Right cardiac atrium (tissue), 5 donors: ENCODE measurements at places on chromosomes 2 and 18. TPM values are rescaled to one million over a fixed set of nuclear protein-coding genes. Genes with fewer than 3 reads are reported as not detected.

DNA sequence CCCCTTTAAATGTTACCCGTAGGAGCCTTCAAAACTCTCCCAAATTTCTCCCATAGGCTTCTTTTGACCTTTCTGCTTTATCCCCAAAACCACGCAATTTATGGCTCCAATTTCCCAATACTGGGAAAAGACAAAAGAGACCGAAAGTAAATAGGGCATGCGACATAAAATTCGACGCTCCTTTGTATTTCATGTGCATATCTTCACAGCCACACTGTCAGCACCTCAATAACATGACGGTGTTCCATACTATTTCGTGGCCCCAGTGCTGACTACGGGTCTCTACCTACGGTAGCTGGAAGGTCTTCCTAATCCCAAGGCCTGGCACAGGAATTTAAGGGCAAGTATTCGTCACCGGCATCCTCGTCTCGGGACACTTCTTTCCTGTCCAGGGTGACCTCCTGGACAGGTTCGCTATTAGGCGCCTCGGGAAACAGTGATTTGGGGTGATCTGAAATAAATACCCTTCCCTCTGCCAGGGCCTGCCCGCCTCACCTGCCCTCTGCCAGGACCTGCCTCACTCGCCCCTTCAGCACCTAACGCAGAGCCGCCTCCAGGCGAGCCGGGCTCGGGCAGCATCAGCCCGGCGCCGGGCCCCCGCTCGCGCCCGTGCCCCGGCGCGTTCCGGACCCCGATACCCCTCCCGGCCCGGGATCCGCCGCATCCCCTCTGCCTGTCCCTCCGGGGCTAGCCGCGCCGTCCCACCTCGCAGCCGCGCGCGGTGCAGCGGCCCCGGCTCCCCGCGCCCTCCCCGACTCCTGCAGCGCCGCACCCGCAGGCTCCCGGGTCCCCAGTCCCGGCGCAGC, 680 bp downstream of the DTNB start:
- DNase-seq, result peak; percentile 44

- no peak for DNase-seq
Measured at GRCh38 chr2:238873841-238874240, 26.0 kb downstream of the TWIST2 start.

DNA sequence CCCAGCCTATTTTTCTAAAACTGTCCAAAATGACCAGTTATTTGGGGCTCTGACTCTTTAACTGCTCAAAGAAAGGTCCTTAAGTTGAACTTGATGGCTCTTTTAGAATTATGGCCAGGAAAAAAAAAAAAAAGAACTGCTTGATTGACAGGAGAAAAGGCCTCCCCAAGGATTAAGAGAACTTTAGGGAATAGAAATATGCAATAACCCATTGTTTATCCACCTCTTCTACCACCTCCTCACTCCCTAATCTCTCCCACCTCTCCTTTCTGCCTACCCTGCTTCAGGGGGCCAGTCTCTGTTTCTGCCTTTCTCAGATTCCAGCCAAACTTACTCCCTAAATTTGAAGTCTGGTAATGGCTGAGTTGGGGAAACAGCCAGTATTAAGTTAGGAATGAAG, 5.7 kb upstream of the STRN start:
- no peak for DNase-seq

GRCh38 chr2:54902763-54903162, 147.5 kb downstream of the RTN4 start:
- DNase-seq, result no peak

CXCR2 gene
- polyA plus RNA-seq, result 0.09 TPM

DNA sequence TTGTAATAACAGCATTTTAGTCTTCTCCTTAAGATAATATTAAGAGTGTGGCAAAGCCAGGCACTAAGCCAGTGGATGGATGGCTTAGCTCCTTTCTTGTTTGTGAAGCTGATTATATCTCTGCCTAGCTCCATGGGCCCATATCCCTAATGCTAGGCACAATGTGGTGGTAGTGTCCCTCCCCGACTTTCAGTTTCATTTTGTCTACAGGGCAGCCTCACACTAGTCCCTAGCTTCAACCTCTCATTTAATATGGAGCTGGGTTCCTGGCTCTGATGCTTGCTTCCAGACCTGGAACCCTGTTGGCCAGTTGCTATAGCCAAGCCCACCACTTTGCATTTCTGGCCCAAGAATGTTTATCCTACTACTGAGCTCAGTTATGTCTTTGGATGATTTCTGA, 437.0 kb upstream of the MEIS1 start:
- DNase-seq, result no peak

- DNase-seq, result peak; percentile 77
Measured at GRCh38 chr2:105671156-105671555, 73.6 kb upstream of the NCK2 start.

DNA sequence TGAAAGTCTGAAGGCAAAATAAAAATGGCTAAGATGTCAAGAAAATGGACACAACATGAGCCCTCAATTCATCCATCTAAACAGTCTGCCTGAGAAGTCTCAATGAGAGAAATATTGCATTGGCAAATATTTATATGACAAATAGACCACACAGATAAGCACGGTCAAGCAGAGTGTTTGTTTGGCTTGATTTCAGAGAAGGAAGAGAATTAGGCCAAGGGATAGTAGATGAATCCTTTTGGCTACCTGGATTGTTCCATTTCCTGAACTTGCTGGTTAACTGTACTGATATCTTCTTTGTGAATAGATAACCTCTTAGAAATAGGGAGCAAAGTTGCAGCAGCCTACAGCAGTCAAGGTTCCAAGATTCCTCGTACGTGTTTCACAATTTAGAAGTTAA, 129.6 kb downstream of the RBMS1 start:
- no peak for DNase-seq

DNA sequence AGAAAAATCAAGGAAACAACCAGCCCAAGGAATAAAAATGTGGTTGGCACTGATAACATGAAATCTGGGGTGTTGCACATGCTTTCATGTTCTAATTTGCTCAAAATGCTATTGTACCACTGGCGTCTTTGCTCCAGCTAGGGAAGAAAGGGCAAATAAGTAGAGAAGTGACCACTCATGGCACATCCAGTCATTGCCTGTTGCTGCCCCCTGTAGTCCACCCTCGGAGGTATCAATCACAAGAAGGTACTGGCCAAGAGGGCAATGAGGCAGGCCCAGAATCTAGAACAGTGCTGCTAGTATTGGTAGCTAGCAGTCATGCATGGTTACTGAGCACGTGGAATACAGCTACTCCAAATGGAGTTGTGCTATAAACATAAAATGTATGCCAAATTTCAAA, 213.4 kb downstream of the CDCA7 start:
- no peak for DNase-seq

DNA sequence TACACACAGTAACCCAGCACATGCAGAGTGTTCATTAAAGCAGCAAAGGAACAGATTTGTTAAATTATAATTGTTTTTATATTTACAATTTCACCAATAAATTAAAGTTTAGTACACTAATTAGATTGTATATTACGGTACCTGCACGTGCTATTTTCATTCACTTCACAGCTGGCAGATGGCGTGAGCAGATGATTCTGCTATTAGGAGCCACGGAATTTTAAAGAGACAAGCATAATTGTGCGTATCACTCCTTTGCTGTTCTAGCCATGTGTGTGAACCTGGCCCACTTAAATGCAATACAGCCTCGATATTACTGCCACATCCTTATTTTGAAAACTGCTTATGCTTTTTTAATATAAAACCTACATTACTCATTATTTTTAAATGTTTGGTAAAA, 332.8 kb upstream of the SOX11 start:
- no peak for DNase-seq

GRCh38 chr2:68344031-68344430, 21.1 kb upstream of the PLEK start:
- DNase-seq, result no peak

TDRD15 gene
- not detected for polyA plus RNA-seq

TMEM163 gene
- 7.1 TPM for polyA plus RNA-seq

WIPF1 gene
- 12.2 TPM for polyA plus RNA-seq

POMC gene
- polyA plus RNA-seq, result 13.2 TPM

DNA sequence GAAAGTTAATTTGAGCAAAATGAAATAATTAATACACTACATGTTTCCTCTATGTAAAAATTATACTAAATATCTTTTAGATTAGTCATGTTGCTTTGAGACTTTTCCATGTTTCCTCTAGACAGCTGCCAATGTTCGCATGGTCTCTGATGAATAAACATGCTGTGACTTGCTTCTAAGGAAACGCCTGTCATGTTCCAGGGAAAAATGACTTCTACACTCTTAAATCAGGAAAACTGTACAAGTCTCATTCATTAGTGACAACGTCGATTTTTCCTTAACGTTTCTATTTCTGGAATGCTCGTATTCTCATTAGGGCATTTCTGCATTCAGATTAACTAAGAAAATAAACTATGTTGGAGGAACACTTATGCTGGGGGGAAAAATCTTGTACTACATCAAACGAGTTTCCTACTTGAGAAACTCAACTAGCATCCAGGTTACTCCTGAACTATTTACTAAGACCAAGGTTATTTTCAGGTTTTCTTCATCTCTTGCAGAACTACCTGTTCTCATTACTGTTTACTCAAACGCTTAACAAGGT, 1.6 kb downstream of the COBLL1 start:
- no peak for DNase-seq

AQP12A gene
- polyA plus RNA-seq, result not detected

GRCh38 chr2:24626131-24626530, 135.1 kb downstream of the NCOA1 start:
- DNase-seq, result no peak

RTP5 gene
- polyA plus RNA-seq, result 0.05 TPM

- no peak for DNase-seq
Measured at GRCh38 chr2:33839791-33840190, 240.7 kb upstream of the FAM98A start.

DNA sequence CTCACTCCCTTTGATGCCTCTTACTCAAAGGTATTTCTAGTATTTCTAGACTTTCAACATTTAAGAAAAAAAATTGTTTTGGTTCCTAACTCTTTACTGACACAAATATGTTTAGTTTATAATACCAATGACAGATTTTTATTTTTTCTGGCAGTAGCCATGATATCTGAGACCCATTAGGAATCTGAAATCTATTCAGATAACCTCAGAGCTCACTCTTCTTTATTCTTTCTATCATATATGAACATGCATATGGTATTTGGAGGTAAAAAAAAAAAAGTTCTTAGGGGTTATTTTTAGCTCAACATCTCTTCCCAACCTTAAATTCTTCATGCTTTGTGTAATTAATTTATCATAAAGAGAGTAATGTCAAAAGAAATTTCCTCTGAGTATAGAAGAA, 465.5 kb downstream of the CDH2 start:
- DNase-seq, result no peak

- DNase-seq, result no peak
Measured at GRCh38 chr2:79971807-79972206, 332.7 kb downstream of the LRRTM1 start.

DNA sequence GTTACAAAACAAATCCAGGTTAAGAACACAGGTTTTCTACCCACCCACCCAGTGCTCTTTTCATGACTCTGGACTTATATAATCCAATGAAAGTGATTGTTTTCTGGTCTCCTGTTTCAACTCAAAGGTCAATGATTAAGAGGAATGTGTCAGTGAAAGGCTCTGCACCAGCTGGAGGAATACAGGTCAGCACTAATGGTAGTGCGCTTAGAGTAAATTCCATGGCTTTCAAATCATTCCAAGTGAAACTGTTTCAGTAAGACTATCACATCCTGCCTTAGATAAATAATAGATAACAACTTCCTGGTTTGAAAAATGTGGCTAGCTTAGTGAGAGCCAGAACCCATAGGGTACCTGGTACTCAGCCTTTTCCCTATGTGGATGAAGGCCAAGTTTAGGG, 47.8 kb downstream of the SLC9A4 start:
- DNase-seq, result no peak

DNA sequence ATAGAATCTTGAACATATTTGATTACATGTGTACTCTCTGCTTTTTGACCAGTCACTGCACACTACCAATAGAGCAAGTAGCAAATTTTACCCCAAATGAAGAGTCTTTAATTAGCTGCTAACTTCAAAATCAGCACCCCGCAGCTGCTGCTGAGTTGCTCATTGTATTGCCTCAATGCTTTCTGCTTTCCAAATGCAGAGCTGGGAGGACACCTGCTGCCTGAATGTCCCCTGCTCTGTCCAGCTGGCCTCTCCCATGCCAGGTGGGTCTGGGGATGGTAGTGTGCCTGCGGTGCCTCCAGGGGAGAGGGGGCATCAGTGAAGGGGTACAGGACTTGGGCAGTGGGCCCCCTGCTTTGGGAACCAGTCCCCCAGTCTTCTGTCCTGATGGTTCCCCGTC, 184.8 kb downstream of the PRKCE start:
- DNase-seq, result no peak

SGPP2 gene
- polyA plus RNA-seq, result 4.7 TPM

- no peak for DNase-seq
Measured at GRCh38 chr2:239588451-239589269, 187.8 kb upstream of the HDAC4 start.

CBLN2 gene
- 0.11 TPM for polyA plus RNA-seq

PFN4 gene
- 2.8 TPM for polyA plus RNA-seq

GRCh38 chr2:15492773-15493325, 68.3 kb downstream of the NBAS start:
- no peak for DNase-seq

DNA sequence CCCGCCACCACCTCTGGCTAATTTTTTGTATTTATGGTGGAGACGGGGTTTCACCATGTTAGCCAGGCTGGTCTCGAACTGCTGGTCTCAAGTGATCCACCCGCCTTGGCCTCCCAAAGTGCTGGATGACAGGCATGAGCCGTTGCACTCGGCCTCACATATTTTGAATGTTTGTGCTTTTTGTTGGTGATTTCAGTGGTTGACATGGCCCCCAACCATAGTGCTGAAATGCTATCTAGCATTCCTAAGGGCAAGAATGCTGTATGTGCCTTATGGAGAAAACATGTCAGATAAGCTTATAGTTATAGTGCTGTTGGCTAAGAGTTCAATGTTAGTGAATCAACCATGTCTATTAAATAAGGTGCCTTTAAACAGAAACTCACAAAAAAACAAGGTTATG, 8.9 kb downstream of the ZAP70 start:
- no peak for DNase-seq

CXXC1 gene
- polyA plus RNA-seq, result 34.2 TPM

GRCh38 chr18:25517881-25518715, 166.1 kb upstream of the ZNF521 start:
- no peak for DNase-seq

REG3G gene
- polyA plus RNA-seq, result not detected

GRCh38 chr2:32135409-32135808, 30.3 kb upstream of the SLC30A6 start:
- DNase-seq, result no peak

CFC1 gene
- polyA plus RNA-seq, result 0.25 TPM

SPATA3 gene
- polyA plus RNA-seq, result not detected

- no peak for DNase-seq
Measured at GRCh38 chr2:65264821-65265670, 37.4 kb downstream of the ACTR2 start.

GRCh38 chr2:223215254-223215516, 163.2 kb downstream of the KCNE4 start:
- DNase-seq, result no peak

DNA sequence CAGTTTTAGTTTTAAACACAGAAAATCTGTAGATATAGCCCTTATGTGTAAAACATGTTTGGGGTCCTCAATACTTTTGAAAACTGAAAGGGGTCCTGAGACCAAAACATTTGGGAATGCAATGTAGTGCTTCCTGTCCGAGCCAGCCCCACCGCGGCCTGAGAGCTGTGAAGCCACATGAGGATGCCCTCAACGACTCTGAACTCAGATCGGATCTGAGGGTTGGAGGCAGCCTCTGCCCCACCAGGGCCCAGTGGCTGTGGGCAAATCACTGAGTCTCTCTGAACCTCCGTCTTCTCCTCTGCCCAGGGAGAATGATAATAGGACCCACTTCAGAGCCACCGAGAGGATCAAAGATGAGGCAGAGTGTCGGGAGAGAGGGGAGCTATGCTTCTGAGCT, 33.4 kb upstream of the HPCAL1 start:
- DNase-seq, result no peak

RPIA gene
- 13.5 TPM for polyA plus RNA-seq
